ENCODE measurements at places on chromosomes 11 and 22.

DNA sequence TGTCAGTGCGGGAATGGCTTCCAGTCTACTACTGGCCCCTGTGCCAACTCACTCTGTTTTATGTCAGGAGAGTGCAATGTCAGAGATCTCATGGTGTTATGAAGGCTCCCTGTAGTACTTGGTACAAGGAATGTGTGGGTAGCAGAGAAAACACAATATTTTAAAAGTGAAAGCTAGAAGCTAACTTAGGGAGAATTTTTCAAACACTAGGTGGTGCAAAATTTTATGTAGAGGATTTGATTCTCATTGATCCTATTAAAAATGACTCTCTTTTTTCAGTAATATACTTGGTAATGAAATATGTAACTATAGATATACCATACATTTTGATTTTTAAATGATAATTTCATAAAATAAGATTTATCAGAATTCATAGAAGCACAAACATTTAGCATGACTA, 134.7 kb downstream of the JRKL start:
- DNase-seq = no peak

DNA sequence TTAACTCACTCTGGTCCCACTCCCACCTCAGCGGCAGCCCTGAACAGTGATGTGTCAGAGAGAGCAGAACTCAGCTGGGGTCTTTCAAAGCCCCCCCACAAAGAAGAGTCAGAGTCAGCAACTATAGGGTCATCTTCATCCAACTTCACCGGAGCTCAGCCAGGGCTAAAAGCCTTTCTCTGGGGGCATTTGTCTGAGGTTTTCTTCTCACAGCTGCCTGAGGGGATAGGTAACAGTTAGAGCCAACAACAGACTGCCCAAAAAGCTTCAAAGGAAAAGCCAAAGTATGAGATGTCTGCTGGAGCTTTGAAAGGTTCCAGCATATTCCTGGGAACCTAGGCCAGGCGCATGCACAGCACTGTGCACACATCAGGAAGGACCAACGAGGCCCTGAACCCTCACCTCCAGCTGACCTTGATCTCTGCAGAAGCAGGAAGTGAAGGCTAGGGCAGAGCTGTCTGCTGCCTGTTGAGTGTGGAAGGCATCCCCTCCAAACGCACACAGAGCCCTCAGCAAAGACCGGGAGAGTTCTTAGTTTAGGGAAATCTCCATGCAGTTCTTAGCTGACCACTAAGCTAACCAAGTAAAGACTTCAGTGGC, 28.1 kb upstream of the COMT start:
- DNase-seq = no peak

DNA sequence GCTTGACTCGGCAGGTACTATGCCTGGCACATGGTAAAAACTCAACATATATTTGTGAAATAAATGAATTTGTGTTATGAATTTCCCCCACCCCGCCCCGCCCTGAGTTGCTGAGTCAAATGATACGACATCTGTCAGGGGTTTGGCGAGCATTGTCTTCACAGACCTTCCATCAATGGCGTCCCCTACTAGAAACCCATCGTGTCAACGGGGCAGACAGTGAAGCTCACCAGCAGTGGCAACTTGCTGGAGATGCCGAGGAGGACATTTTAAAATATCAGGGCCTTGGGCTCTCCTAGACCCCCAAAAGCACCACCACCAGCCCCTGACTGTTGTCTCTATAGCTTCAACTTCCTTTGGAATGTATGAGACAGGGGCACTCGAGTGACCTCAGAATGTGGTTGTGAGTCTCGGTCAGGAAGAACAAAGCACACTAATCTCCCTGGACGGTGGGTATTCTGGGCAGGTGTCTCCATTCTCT, 761 bp upstream of the NXF1 start:
- no peak for DNase-seq

- DNase-seq = no peak
Measured at GRCh38 chr11:20670932-20671403, 1.6 kb downstream of the NELL1 start.

- no peak for DNase-seq
Measured at GRCh38 chr11:113472471-113472870, 2.7 kb downstream of the DRD2 start.

- no peak for DNase-seq
Measured at GRCh38 chr11:119267645-119268044, 49.3 kb downstream of the MCAM start.
